ENCODE measurements at places on chromosomes 2 and 18.
A peak's percentile ranks its signal among the peaks of the same experiment; 100 is the strongest.

DNA sequence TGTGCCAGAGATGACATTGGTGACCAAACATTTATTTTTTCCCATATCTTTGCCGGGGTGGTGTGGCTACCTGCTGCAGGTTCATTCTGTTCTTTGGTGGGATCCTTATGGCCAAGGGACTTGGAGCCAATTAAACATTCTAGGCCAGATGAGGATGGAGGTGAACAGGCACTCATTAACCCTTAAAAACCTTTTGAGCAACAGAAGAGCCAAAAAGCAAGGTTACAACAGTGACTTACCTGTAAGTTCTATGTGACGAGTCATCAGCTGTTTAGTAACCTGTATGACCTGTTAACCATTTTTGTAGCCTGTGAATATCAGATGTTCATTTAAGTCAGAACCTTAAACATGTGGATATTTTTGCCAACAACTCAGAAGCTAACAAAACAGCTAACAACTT is 105.6 kb downstream of the XRCC5 start:
- DNase-seq, result peak; percentile 66

DNA sequence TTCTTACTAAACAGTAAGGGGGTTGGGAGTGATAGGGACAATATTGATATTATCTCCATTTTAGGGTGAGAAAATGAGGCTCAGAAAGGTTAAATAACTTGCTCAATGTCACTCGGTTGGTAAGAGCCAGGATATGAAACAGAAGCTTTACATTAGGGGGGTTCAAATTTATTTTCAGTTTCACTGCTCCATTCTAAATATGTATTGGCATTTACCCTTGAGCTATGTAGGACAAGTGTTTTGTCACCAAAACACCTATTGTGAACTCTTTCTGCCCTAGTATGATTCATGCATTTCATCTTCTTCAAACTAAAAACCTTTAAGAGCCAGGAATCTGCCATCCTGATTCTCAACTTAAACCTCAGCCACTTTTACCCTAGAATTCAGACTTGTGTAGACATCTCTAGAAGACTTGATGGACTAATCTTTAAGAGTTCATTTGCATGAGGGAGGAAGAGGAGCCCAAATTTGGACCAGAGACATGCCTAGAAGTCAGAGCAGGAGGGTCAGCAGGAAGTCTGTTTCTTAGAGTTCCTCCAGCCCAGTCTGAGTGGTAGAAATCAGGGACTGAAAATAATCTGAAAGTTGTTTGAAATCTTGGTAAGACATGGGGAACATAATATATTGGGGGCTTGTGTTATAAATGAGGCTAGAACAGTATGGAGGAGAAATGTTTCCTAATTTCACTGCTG is 129.4 kb upstream of the ATP5MC3 start:
- no peak for DNase-seq

GRCh38 chr2:223760838-223761502 is 76.4 kb downstream of the AP1S3 start:
- DNase-seq, result peak; percentile 97

DNA sequence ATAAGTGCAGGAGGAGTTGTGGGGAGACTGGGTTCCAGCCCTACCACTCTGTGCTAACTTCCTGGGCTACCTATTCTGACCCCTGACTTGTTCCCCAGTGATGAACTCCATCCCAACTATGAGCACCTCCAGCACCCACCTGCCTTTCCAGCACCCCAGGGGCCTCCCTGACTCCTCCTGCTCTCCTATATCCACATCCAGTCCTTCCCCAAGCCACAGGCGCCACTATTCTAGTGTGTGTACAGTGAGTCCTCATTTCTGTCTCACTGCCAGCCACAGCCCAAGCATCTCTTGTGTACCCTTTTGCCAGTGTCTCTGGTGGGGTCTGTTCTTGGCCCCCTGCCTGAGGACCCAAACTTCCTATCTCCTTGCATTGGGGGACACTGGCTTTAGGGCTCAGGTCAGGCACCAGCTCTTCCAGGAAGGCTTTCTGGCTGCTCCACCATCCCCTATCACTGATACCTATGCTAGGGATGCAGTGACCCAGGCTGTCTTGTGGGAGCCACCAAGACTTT is 145.2 kb downstream of the INHBB start:
- DNase-seq, result no peak

DNA sequence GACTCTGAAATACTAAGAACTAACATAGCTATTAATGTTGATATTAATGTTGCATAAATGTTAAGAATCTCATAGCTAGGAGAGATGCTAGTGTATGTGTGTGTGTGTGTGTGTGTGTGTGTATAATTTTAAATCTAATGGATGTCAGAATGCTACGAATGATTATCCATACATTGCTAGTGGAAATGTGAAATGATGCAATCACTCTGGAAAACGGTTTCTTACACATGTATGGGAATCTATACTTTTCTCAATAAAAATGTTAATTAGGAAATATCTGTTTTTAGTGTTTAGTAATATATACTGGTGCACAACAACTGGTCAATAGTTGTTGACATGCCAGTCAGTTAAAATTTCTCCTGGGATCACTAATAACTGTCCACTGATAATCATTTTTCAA is 908.8 kb upstream of the POU3F3 start:
- no peak for DNase-seq

All from epithelial cell of esophagus (primary cell).